A549 treated with Hydrocortisone at 1 μM for 4 hours (cell line): ENCODE measurements at places on chromosomes 12 and 14. TPM values are rescaled to one million over a fixed set of nuclear protein-coding genes. Genes with fewer than 3 reads are reported as not detected.

The AICDA gene
- 0.13 to 0.28 TPM (median 0.24 TPM) in 5 replicates for total RNA-seq

The NEMF gene
- total RNA-seq = 23.7 to 44.8 TPM (median 31.4 TPM) in 5 replicates

The KRT77 gene
- total RNA-seq = not detected in 5 replicates

The CAPS2 gene
- 0.94 to 1.6 TPM (median 0.99 TPM) in 5 replicates for total RNA-seq

The CLEC1B gene
- not detected in 5 replicates for total RNA-seq

The GPR137C gene
- 0.05 to 0.25 TPM (median 0.08 TPM) in 5 replicates for total RNA-seq

The ANKS1B gene
- 0.61 to 1.0 TPM (median 0.80 TPM) in 5 replicates for total RNA-seq

The LRRIQ1 gene
- total RNA-seq = 0.54 to 1.2 TPM (median 0.99 TPM) in 5 replicates

The CCDC196 gene
- total RNA-seq = not detected in 5 replicates

The AMDHD1 gene
- 2.1 to 3.0 TPM (median 2.4 TPM) in 5 replicates for total RNA-seq

The SPIC gene
- not detected in 5 replicates for total RNA-seq

The BDKRB1 gene
- total RNA-seq = 0.18 to 0.53 TPM (median 0.48 TPM) in 5 replicates

The SLC25A47 gene
- total RNA-seq = not detected in 5 replicates

The CLEC14A gene
- total RNA-seq = not detected in 5 replicates

The GNB3 gene
- 1.0 to 2.0 TPM (median 1.6 TPM) in 5 replicates for total RNA-seq

The IL31 gene
- not detected in 5 replicates for total RNA-seq

The MMP19 gene
- 0.35 to 0.68 TPM (median 0.60 TPM) in 5 replicates for total RNA-seq

The CIROP gene
- not detected in 5 replicates for total RNA-seq

The SRGAP1 gene
- 9.6 to 12.8 TPM (median 10.2 TPM) in 5 replicates for total RNA-seq

The MTHFD1 gene
- total RNA-seq = 106 to 134 TPM (median 108 TPM) in 5 replicates

The CABP1 gene
- 0.10 to 0.32 TPM (median 0.29 TPM) in 5 replicates for total RNA-seq

The OR6C4 gene
- total RNA-seq = not detected in 5 replicates

The SLC4A8 gene
- total RNA-seq = 1.1 to 1.5 TPM (median 1.3 TPM) in 5 replicates

The SCFD1 gene
- total RNA-seq = 31.5 to 42.2 TPM (median 37.0 TPM) in 5 replicates

The GPR132 gene
- total RNA-seq = 0.49 to 0.64 TPM (median 0.51 TPM) in 5 replicates

The DBX2 gene
- not detected in 5 replicates for total RNA-seq

The CCDC175 gene
- not detected in 5 replicates for total RNA-seq

The TEX52 gene
- total RNA-seq = not detected in 5 replicates

The KRT73 gene
- 0.06 TPM in 1 of 5 replicates, not detected in the others for total RNA-seq

The KCNC2 gene
- not detected in 5 replicates for total RNA-seq

The SLC10A1 gene
- total RNA-seq = not detected in 5 replicates

The PLEKHG7 gene
- 0.03 TPM in 1 of 5 replicates, not detected in the others for total RNA-seq

The SLC25A21 gene
- 0.50 to 1.9 TPM (median 0.93 TPM) in 5 replicates for total RNA-seq

The KIF5A gene
- 0.17 to 0.23 TPM (median 0.18 TPM) in 5 replicates for total RNA-seq

The OR4K2 gene
- total RNA-seq = not detected in 5 replicates

The CLEC4E gene
- 0.09 to 0.37 TPM (median 0.36 TPM) in 5 replicates for total RNA-seq

The ORMDL2 gene
- total RNA-seq = 54.8 to 108 TPM (median 99.4 TPM) in 5 replicates

The LRP1-AS gene
- total RNA-seq = not detected in 5 replicates

The IGFBP6 gene
- 148 to 249 TPM (median 240 TPM) in 5 replicates for total RNA-seq

The P2RX2 gene
- not detected in 5 replicates for total RNA-seq

The SSPN gene
- total RNA-seq = 0.37 to 0.63 TPM (median 0.47 TPM) in 5 replicates

The KRT78 gene
- total RNA-seq = 0.07 to 0.45 TPM (median 0.25 TPM) in 4 of 5 replicates, not detected in the other

The TAS2R42 gene
- total RNA-seq = not detected in 5 replicates

The TRMT61A gene
- total RNA-seq = 19.1 to 28.0 TPM (median 25.1 TPM) in 5 replicates

The LTB4R gene
- 3.8 to 5.9 TPM (median 5.5 TPM) in 5 replicates for total RNA-seq

The PSEN1 gene
- total RNA-seq = 58.5 to 82.0 TPM (median 63.7 TPM) in 5 replicates

The CCDC198 gene
- 1.5 to 2.3 TPM (median 2.0 TPM) in 5 replicates for total RNA-seq

The TAS2R8 gene
- not detected in 5 replicates for total RNA-seq
